ENCODE measurements at places on chromosomes 7 and 10. TPM values are rescaled to one million over a fixed set of nuclear protein-coding genes. Genes with fewer than 3 reads are reported as not detected.
A peak's percentile ranks its signal among the peaks of the same experiment; 100 is the strongest.

DNA sequence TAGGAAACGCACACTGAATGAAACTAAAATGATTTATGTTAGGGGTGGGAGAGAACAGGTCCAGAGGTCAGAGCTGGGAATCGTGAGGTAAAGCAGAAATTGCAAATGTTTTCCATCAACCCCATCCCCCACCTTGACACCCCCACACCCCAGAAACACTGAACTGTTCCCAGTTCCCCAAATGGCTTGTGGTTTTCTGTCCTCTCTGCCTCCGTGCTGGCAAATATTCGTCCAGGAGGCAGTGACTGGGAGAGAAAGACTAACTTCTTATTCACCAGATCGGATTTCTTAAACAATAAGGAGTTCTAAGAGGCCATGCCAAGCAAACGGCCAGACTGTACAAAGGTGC lies 730 bp upstream of the RASSF4 start:
- no peak for DNase-seq

GRCh38 chr7:116629051-116629463 lies 42.9 kb upstream of the MET start:
- DNase-seq: peak; percentile 59

DNA sequence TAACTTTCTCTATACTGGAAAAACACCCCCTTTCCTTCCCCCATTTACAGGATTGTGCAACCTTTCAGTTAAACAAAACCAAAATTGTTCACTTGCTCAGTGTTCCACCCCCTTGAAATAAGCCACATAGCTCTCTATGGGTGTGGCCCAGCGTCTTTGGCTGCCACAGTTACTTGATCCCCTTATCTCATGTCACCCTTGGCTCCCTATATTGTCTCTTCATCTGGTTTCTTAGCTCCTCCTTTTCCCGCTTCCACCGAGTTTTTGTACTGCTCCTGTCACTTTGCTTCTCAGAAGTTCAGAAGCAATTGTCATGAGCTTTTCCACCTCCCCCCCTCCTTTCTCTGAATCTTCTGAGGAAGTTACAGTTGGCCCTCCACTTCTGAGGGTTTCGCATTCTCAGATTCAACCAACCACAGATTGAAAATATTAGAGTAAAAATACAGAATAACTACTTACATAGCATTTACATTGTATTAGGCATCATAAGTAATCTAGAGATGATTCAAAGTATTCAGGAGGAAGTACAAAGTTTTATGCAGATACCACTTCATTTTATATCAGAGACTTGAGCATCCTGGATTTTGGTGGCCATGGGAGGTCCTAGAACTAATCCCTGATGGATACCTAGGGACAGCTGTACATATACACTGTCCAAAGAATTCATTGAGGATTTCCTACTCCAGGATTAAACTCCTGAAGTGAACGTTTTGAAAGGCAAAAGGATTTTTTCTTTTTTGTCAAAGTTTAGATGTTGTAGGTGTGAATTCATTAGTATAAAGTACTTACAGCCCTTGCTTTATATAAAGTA lies 60.4 kb downstream of the ADD3 start:
- no peak for DNase-seq

GRCh38 chr10:79359816-79360498 lies 12.7 kb downstream of the PPIF start:
- DNase-seq: no peak

DNA sequence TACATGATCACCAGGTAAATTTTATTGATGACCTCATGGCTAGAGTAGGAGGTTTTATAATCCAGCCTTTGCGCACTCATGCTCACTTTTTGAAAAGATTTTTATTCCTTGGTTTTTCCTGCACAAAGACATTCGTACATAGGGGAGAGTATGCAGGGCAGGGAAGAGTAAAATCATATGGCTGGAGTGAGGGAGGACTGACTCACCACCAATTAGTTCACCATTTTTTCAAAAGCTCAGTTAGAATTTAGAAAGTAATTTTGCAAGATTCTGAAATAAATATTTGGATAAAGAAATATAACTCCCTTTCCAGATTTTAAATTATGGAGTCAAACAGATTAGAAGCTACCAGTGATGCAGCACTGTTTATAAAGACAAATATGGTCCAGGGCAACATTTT lies 111.9 kb downstream of the SEMA3D start:
- DNase-seq: no peak

GRCh38 chr10:80122746-80123145 lies 9.8 kb upstream of the PLAC9 start:
- no peak for DNase-seq

- DNase-seq: peak; percentile 9
These were observed 156.2 kb downstream of the DNAJB6 start for GRCh38 chr7:157493017-157493416.

- no peak for DNase-seq
These were observed 411.9 kb downstream of the GRM8 start for GRCh38 chr7:126840869-126841268.

DNA sequence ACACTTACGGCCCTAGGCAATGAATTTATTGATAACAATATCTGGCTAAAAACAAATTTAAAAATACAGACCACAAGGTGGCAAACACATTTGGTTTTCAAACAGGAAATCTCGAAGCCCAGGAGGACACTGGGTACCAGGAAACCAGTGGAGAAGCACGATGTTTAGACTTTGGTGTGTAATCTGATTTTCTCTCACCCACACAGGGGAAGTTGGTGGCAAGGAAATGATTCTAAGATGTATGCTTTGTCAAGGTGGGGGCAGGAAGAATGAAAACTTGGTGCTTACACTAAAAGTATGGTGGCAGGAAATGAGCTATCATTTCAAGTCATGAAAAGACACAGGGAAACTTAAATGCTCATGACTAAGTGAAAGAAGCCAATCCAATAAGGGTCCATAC lies 113.2 kb upstream of the ANKRD1 start:
- peak; percentile 5 for DNase-seq

DNA sequence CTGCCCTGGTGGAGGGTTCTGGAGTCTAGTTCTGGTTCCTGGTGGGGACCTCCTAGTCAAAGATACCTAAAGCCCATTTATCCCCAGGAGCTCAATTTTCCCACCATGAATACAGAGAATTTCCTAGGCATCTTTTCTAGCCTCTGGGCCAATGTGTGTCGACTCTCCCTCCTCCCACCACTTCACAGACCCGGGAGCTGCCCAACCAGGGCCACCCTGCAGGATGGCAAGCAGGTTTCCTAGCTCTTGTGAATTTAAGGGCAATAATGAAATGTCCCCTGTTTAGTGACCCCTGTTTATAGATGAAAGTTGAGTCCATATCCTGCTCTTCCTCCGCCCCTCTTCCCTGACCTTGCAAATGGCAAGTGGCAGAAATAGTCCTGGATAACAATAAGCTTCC lies 9.4 kb downstream of the DLX5 start:
- no peak for DNase-seq

MRLN gene
- total RNA-seq: not detected

TFPI2 gene
- total RNA-seq: 152 TPM

ELN gene
- 5.4 TPM for total RNA-seq

ANK3 gene
- 0.85 TPM for total RNA-seq

EFCAB10 gene
- total RNA-seq: not detected

DLG5 gene
- total RNA-seq: 7.8 TPM
